Activated CD8-positive, alpha-beta T cell treated with anti-CD3 and anti-CD28 coated beads, Interleukin-2, amount 10 ng/mL, durations not matched to agents 7 days and 5 days (primary cell): ENCODE measurements at places on chromosomes 7 and 10.
A peak's percentile ranks its signal among the peaks of the same experiment; 100 is the strongest.

DNA sequence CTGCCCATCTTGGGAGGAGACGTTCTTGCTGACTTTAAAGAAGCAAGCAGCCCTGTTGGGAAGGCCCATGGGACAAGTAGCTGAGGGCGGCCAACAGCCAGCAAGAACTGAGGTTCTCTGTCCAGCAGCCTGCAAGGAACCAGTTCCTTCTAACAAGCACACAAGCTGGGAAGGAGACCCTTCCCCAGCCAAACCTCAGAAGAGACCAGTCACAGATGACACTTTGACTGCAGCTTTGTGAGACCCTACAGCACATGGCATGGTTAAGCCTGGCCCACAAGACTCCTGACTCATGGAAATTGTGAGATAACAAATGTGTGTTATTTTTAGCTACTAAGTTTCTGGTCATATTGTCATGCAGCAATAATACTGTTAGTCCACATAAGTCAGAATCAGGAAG is 99.9 kb downstream of the PRLHR start:
- H3K36me3 ChIP-seq = no peaks in the 10 kb centered on the region
- H3K4me3 ChIP-seq = no peak overlapping the region
- DNase-seq = no peak
- H3K27ac ChIP-seq = no peak overlapping the region

DNA sequence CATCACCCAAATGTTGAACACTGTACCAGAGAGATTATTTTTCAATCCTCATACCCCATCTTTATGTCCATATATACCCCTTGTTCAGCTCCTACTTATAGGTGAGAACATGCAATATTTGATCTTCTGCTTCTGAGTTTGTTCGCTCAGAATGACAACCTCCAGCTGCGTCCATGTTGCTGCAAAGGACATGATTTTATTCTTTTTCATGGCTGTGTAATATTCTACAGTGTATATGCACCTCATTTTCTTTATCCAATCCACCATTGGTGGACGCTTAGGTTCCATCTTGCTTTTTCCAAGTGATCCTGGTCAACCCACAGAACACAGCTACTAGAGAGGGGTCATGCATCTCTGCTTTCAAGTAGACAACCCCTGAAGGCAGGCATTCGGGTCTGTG is 99.5 kb downstream of the MYL10 start:
- peaks cover 4% of the 10 kb centered on the region for H3K27me3 ChIP-seq
- H3K4me1 ChIP-seq = no peaks in the 10 kb centered on the region
- DNase-seq = no peak

- DNase-seq = no peak
- H3K27me3 ChIP-seq = peaks cover 2% of the 10 kb centered on the region
- H3K4me3 ChIP-seq = no peak overlapping the region
- no peaks in the 10 kb centered on the region for H3K4me1 ChIP-seq
- H3K36me3 ChIP-seq = no peaks in the 10 kb centered on the region
These were observed 153.0 kb upstream of the PDE1C start for GRCh38 chr7:32223071-32223650.

DNA sequence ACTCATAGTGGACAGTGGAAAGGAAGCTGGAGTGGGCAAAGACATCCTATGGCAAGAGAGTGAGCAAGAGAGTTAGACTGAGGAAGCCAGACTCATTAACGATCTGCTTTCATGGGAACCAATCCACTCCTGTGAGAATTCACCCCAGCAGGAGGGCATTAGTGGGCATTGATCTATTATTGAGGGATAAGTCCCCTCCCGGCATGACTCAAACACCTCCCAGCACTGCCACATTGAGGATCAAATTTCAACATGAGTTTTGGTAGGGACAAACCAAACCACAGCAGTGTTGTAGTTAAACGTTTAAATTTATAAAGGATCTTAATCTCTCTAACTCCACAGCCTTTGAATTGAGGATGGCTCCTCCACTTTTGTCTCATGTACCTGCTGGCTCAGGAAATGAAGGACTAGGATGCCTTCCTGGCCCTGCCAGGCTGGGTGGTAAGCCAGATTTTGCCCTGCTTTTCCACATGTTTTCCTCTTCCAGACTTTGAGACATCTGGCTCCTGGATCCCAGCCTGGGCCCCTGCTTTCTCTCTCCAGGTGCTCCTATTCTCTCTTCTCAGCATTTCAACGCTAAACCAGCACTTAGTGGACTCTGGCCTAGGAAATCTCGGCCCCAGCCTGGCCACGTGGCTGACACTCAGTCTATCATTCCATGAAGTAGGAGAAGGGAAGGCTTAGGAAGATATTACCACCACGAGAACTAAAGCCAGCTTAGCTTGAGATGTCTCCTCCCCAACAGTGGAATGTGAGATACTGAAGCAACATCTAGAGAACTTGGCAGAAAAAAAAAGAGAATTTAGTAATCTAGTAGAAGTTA is 96.5 kb upstream of the PIP4K2A start:
- H3K27ac ChIP-seq = no peak overlapping the region
- no peak overlapping the region for H3K4me3 ChIP-seq
- H3K27me3 ChIP-seq = peaks cover under 1% of the 10 kb centered on the region
- no peaks in the 10 kb centered on the region for H3K36me3 ChIP-seq
- DNase-seq = no peak

DNA sequence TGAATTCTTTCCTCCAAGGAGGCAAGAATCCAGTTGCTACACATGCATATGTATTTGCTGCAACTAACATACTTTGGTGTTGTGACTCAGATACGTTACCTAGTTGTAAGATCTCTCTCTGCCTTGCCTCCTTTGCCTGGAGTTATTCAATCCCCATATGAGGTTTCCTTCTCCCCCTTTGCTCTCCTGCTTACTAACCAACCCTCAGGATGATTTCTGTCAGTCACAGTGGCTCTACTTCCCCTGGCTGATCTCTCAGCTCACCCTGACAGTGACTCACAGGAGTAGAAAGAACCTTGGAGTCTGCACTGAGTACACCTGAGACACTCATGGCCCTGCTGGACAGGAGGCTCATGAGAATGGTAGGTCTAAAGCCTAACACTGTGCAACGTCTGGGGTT is 92.0 kb downstream of the TMEM106B start:
- peaks cover 4% of the 10 kb centered on the region for H3K36me3 ChIP-seq
- no peak for DNase-seq
- peaks cover 28% of the 10 kb centered on the region for H3K4me1 ChIP-seq
- H3K27ac ChIP-seq = no peak overlapping the region
- H3K27me3 ChIP-seq = no peaks in the 10 kb centered on the region
- no peak overlapping the region for H3K4me3 ChIP-seq

DNA sequence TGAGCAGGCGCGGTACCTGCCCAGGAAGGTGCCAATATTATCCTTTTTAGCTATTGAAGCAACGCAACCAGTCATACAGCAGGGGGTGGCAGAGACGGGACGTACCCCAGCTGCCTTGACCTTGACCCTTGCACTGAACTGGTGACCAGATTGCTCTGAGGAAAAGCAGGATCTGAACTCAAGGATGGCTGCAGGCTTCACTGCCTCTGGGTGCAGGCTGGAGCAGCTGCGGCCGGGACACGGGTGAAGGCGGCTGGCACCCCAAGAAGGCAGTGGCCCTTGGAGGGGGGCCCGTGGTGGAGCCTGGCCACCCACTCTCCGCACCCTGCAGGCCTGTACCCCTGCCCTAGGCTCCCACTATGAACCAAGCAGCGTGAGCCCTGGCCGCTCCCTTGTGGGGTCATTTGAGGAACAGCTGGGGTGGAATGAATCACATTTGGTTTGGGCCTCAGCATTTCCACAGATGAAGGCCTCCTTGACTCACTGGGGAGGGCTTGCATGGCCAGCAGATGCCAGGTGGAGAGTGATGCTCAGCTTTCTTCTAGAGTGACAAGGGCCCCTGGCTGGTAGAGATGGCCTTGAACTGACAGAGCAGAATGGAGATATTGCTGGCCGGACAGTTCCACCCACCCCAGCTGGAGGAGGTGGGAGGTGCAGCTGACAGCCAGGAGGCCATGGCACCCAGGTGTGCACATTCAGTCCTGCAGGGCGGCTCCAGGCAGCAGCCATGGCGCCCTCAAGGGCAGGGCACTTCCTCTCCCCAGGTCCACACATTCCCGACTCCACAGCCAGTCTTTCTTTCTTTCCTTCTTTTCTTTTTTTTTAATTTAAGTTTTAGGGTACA is 218.7 kb downstream of the WDR37 start:
- DNase-seq = peak; percentile 12
- H3K27me3 ChIP-seq = peaks cover 4% of the 10 kb centered on the region
- H3K4me1 ChIP-seq = no peaks in the 10 kb centered on the region
- no peaks in the 10 kb centered on the region for H3K36me3 ChIP-seq

GRCh38 chr7:88281749-88282148 is 24.9 kb downstream of the STEAP4 start:
- H3K36me3 ChIP-seq = no peaks in the 10 kb centered on the region
- no peak overlapping the region for H3K4me3 ChIP-seq
- peaks cover 2% of the 10 kb centered on the region for H3K27me3 ChIP-seq
- DNase-seq = no peak
- H3K4me1 ChIP-seq = no peaks in the 10 kb centered on the region

DNA sequence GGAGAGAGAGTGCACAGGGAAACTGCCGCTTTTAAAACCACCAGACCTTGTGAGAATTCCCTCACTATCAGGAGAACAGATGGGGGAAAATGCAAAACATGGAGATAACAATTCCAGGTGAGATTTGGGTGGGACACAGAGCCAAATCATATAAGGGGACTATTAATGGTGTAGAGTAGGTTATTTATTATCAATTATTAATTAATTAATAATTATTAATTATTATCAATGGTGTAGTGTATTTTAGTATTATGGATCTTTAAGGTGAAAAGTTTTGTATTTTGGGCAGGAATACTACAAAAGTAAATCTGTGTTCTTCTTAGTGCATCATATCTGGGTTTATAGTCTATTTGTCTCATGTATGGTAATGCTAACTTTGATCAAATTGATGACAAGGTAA is 377.7 kb upstream of the KCND2 start:
- H3K36me3 ChIP-seq = no peaks in the 10 kb centered on the region
- no peaks in the 10 kb centered on the region for H3K27me3 ChIP-seq
- H3K27ac ChIP-seq = no peak overlapping the region
- no peak for DNase-seq
- H3K4me1 ChIP-seq = no peaks in the 10 kb centered on the region

DNA sequence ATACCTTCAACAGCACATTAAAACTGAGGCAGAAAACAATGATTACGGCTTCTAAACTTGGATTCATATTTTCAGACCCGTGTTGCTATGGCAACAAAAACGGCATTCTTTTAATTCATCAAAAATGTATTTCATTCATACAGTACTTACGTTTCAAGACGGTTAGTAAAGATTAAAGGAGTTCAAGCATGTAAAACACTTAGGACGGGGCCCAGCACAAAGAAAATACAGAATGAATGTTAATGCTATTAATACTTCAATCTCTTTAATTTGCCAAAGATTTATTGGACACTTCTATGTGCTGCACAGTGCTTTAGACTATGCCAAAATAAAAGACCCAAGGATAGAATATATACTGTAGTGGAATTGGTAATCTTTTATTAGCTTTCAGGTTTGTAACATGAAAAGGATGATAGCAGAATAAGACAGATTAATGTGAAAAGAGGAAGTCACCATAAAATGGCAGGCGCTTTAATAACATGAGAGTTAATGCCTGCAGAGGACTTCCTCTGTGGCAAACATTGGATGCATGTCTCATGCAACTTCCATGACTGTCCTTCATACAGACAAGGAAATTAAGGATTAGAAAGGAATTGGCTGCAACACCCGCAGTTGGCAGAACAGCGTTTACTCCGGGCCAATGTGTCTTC is 201.6 kb upstream of the KLF6 start:
- H3K27ac ChIP-seq = no peak overlapping the region
- DNase-seq = no peak
- H3K36me3 ChIP-seq = peaks cover 24% of the 10 kb centered on the region
- no peaks in the 10 kb centered on the region for H3K27me3 ChIP-seq
- peaks cover 34% of the 10 kb centered on the region for H3K4me1 ChIP-seq

DNA sequence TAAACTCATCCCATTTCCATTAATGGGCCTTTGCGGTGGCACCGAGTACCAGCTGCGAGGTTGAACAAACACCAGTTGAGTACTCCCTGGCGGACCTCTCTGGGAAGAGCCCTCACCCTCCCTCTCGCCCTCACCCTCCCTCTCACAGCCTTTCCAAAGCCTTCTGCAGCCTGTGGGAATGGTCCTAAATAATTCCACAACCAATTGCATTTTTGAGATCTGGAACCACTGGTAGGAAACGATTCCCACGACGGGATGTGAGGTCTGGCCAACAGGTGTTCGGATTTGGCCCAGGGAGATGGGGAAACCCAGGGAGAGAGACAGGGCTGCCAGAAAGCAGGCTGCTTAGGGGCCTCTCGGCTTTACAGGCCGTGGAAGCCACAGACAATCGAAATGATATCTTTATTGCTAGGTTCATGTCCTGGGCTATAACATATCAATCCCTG is 5.3 kb downstream of the PTF1A start:
- peaks cover 15% of the 10 kb centered on the region for H3K4me1 ChIP-seq
- no peak overlapping the region for H3K4me3 ChIP-seq
- peaks cover 77% of the 10 kb centered on the region for H3K27me3 ChIP-seq
- no peak overlapping the region for H3K27ac ChIP-seq

DNA sequence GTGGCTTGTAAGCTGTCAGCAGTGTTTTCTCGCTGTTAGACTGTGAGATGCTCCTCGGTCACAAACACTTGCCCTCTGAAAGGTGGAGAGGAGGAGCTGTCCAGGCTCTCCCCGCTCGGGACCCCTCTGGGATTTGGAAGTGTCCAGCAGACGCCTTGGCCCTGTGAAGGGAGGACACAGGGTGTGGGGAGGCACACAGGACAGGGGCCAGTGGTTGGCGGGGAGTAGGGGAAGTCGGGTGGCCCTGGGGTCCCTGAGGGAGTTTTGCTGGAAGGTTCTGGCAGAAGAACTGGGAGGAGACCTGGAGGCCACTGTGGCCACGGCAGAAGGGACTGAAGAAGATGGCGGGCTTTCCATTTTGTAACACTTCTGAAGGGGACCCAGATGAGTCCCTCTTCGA is 47.2 kb upstream of the DPYSL4 start:
- no peak for DNase-seq
- H3K4me1 ChIP-seq = no peaks in the 10 kb centered on the region
- no peak overlapping the region for H3K4me3 ChIP-seq
- no peaks in the 10 kb centered on the region for H3K36me3 ChIP-seq
- H3K27ac ChIP-seq = no peak overlapping the region
- H3K27me3 ChIP-seq = no peaks in the 10 kb centered on the region

DNA sequence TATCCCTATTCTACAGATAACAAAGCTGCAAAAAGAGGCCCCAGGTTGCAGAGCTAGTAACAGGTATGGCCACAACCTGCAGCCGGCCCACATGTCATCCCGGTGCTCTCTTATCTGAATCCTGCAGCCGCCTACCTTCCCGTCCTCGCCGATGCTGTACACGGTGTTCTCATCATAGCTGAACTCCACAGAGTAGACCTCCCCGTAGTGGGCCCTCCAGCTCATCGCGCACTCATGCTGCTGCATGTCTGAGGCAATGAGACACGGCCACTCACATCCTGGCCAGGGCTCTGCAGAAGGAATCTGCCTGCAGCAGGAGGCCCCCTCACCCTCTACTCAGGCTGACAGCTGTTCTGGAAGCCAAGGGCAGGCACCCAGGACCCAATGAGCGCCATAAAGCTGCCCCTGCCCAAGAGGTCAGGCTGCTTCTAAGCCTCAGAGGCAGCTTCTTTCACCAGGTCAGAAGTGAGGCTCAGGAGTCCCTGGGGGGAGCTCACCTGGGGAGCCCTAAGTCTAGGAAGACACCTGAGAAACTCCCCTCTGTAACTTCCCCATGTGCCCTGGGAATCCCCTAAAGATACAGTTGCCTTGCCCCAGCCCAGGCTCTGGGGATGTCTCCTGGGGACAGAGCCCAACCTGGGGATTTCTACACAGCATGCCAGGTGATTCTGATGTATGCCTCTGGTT is 17.9 kb upstream of the CYREN start:
- no peaks in the 10 kb centered on the region for H3K4me1 ChIP-seq
- no peaks in the 10 kb centered on the region for H3K27me3 ChIP-seq
- H3K4me3 ChIP-seq = no peak overlapping the region
- no peak overlapping the region for H3K27ac ChIP-seq
- DNase-seq = no peak
